ENCODE measurements at places on chromosomes 6 and 20. TPM values are rescaled to one million over a fixed set of nuclear protein-coding genes. Genes with fewer than 3 reads are reported as not detected.

The CCR6 gene
- total RNA-seq: not detected

The TPX2 gene
- total RNA-seq: 0.40 TPM

The TCP11 gene
- total RNA-seq: not detected

The ADGB gene
- not detected for total RNA-seq

The MYBL2 gene
- 4.7 TPM for total RNA-seq

The CD109 gene
- 1.4 TPM for total RNA-seq

The CST1 gene
- total RNA-seq: not detected

The EYA2 gene
- 1.3 TPM for total RNA-seq

The GLP1R gene
- total RNA-seq: 6.6 TPM

The TNNC2 gene
- total RNA-seq: not detected

The CDC40 gene
- total RNA-seq: 10.0 TPM

All from pancreas (tissue), 10 donors.